Natural killer cell (primary cell): ENCODE measurements at places on chromosomes 3 and 15.

GRCh38 chr15:88428805-88429605 lies 38.2 kb downstream of the MRPL46 start:
- DNase-seq, result no peak

DNA sequence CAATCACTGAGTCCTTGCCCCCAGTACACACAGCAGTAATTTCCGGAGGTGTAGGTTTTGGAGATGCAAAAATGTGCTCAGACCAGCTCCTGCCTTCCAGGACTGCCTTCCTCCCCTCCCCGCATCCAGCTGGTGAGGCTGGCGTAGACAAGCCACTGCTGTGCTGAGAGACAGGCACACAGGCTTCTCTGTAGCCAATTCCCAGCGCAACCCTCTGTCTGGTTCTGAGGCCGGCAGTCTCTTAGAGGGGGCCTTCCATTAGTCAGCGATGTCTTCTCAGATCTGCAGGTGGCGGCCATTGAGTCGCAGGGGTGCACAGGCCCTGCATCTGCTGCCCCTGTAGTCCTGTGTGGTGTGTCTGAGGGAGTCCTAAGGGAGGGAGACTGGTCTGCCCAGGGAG lies 114.4 kb downstream of the DNAJB8 start:
- no peak for DNase-seq

DNA sequence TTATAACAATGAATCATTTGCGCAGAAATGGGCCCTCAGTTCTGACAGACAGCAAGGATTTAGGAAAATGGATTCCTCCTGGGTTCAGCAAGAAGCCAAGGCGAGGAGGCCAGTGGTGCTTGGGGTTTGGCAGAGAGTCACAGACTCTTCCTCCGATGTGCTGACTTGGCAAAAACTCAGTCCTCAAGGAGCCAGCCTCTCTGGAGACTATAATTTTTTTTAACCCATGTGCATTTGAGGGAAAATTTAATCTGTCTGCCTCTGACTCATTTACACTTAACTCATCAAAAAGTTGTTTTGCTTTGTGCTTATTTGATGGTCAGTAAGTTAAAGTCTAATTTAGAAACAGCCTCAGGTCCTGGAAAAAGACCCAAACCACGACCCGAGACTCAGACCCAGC lies 34.2 kb upstream of the SLC24A5 start:
- DNase-seq, result no peak

- no peak for DNase-seq
These were observed 60.9 kb upstream of the THSD4 start for GRCh38 chr15:71054286-71054952.

GRCh38 chr3:128466840-128467541 lies at the start of gene DNAJB8:
DNAJB8 (minus strand) TSS chr3:128466890; CDS start chr3:128463245, 3,645 bp downstream.
- peak; percentile 26 for DNase-seq

DNA sequence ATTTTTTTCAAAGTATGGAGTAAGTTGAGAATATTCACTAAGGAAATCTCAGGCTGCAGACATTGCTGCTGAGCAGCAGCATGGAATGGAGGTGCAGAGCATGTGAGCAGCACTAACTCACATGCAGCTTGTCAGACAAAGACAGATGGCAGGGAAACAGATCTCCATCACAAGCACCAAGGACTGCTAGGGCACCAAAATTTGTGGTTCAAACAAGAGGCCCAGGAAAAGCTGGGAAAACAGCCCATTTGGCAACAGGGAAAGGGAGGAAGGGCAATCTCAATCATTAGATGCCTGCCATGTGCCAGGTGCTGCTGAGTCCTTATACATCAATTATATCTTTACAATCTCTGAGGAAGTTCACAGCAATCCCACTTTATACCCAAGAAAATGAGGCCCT lies 47.2 kb upstream of the EIF1B start:
- no peak for DNase-seq

- DNase-seq, result no peak
These were observed 666.9 kb downstream of the MECOM start for GRCh38 chr3:168996622-168997021.

DNA sequence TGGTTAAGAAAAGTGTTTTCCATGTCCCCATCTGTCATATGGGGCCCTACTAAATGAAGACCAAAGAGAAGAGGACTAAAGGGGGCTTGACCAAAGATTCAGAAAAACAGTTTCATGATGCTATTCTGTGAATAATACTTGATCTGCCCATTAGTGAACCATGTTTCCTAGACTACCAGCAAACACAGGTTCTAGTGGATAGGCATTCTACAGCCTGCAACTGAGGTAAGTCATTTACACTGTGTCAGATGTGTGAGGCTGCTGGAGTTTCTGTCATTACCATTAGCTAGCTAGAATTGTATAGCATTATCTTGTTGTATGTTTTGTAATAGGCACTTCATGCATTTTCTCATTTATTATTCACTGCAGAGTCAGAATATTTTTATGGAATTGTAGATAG lies 6.6 kb downstream of the GPR171 start:
- DNase-seq, result no peak

DNA sequence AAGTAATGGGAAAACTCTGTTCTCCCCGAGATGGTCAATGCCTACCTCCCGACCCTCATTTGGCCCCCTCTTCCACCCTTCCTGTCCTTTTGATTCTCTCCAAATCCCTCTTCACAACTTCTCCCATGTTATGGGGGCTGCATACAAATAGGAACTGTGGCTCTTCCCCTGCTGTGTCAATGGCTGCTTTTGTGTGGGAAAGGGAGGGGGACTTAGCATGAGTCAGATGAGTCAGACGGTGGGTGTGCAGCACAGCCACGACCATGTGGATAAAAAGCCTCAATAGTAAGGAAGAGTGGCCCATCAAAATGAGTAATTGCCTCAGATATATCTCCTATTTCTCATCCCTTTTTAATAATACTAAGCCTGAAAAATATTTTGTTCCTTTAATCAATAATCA lies 31.9 kb downstream of the SPATA16 start:
- DNase-seq, result no peak

DNA sequence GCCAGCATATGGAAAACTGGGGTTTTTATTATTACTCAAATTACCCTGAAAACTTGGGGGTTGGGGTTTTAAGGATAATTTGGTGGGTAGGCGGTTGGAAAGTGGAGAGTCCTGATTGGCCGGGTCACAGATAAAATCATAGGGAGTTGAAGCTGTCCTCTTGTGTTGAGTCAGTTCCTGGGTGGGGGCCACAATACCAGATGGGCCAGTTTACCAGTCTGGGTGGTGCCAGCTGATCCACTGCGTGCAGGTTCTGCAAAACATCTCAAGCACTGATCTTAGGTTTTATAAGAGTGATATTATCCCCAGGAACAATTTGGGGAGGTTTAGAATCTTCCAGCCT lies 4.9 kb upstream of the ZNF662 start:
- no peak for DNase-seq

- no peak for DNase-seq
These were observed 2.2 kb upstream of the CD86 start for GRCh38 chr3:122052968-122053367.

- DNase-seq, result no peak
These were observed 142.6 kb downstream of the SATB1 start for GRCh38 chr3:18282507-18282906.

GRCh38 chr3:155585384-155585783 lies 159.5 kb downstream of the PLCH1 start:
- no peak for DNase-seq

GRCh38 chr3:10697918-10698317 lies 118.1 kb upstream of the SLC6A11 start:
- DNase-seq, result no peak

GRCh38 chr15:80906159-80906766 lies 83.4 kb downstream of the MESD start:
- DNase-seq, result no peak

DNA sequence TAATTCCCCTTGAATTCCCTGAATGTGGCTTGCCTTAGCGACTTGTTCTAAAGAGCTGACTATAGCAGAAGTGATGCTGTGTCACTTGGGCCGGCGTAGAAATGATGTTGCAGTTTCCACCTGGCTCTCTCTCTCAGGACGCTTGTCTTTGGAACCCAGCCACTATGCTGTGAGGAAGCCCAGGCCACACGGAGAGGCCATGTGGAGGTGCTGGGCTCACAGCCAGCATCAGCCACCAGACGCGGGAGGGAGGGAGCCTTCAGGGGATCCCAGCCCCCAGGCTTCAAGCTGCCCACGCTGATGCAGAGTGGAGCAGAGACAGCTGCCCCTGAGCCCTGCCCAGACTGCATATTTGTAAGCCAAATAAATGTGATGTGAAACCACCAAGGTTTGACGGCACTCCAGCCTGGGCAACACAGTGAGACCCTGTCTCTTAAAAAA lies 18.6 kb downstream of the RNU5B-1 start:
- no peak for DNase-seq

DNA sequence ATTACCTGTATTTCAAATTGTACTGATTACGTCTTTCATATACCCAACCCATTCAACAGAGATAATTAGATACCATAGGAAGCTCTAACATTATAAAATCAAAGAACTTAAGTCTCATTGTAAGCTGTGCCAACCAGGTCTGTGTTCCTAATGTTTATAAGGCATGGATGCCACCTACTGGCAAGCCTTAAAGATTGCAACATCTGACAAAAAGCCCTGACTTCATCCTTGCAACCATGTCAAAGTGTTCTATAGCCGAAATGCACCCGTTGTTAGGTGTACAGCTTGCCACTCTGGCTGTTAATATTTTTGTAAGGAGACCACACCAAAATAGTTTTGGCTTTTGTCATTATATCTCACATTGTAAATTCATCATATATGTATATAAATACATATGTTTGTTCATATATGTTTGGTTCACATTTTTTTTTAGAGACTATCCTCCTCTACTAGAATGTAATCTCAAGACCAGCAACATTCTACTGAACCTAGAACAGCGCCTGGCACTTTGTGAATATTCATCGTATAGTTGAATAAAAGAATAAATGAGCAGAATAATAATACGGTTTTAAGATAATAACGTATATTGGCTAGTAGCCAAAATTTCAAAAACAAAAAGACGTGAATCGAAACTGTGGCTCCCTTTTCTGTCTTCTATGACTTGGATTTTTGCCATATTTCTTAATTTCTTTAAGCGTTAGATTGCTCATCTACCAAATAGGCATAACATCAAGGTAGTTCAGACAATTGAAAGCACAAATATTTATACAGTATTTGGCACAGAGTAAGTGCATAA lies 258.1 kb downstream of the TBL1XR1 start:
- DNase-seq, result peak; percentile 67

DNA sequence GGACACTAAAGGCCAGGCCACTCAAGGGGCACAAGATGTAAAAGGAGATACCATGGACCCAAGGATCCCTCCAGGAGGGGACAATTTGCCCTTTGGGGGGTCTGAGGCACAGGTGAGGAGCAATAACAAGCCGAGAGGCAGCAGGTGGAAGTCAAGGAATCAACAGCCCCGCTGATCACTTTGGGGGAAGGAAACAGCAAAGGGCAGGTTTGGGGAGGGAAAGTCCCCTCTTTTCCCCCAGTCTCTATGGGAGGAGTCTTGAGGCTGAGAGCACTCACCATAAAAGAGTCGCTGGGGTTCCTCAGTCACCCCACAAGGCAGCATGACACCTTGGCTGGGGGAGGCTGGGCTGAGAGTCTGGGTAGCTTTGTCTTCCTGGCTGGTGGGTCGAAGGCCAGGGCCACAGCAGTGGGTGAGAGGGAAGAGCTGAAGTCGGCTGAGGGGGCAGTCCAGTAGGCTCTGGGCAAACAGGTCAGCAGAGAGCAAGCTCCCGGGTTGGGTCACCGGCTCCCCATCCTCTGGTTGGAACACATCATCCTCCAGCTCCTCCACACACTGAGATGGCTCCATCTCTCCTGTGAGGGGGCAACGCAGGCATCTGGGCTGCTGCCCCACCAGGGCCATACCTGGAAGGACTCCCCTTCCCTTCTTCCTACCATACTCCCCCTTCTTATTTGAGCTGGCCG lies 3.0 kb downstream of the BMF start:
- DNase-seq, result no peak

GRCh38 chr3:179072100-179072438 lies 460 bp upstream of the ZMAT3 start:
- DNase-seq, result no peak

GRCh38 chr3:194738254-194739093 lies 52.8 kb downstream of the FAM43A start:
- no peak for DNase-seq

GRCh38 chr3:62295571-62295970 lies 77.8 kb downstream of the FEZF2 start:
- DNase-seq, result no peak

GRCh38 chr3:129591932-129592331 lies 14.5 kb downstream of the PLXND1 start:
- no peak for DNase-seq

- DNase-seq, result no peak
These were observed 135.2 kb downstream of the TMCC1 start for GRCh38 chr3:129758306-129758705.

GRCh38 chr3:132964266-132964665 lies 73.9 kb upstream of the TMEM108 start:
- no peak for DNase-seq

GRCh38 chr15:82875411-82876003 lies 66.1 kb downstream of the WHAMM start:
- no peak for DNase-seq

DNA sequence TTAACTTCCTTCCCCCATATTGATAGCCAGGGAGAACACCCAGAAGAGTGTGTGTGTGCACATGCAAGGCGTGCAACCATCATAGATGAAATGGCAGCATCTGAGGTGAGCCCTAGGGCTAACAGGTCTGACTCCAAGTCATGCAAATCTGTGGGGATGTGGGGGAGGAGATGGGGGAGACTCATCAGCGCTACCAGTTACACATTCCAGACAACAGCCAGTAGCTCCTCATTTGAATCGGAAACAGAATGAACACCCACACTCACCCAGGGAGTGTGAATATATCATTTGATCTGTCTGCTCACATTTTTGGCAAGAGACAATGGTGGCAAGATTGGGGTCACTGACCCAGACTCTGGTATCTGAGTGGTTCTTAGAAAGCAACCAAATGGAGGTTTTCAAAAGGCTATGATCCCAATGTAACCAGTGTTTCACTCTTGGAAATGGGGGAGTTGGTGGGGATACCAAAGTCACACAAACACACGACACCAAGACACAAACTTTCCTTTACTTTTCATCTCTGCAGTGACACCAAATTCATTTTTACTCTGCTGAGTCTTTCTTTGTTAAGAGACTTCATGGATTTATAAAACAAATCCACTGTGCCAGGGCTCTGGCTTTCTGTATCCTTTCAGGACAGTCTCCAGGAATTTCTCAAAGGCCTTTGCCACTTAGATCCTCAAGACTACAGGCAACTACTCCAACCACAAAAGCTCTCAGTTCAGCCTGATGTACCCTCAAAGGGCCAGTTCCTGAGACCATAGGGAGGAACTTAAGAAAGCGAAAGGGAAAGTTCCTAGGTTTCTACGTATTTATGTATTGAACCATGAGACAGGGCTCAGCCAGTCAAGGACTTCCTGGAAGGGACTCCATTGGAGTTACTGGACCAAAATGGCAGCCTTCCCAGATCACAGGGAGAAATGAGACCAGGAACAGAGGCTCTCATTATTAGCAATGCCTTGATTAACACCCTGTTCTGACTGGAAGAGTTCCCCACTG lies 2.2 kb downstream of the CDCP1 start:
- DNase-seq, result no peak

- DNase-seq, result no peak
These were observed 352.5 kb downstream of the LPP start for GRCh38 chr3:188506446-188506845.

- DNase-seq, result no peak
These were observed 17.1 kb downstream of the CCDC13 start for GRCh38 chr3:42755681-42756578.

- DNase-seq, result no peak
These were observed 82.6 kb upstream of the TRIM42 start for GRCh38 chr3:140595295-140595694.

- no peak for DNase-seq
These were observed 88.9 kb upstream of the TBC1D5 start for GRCh38 chr3:17831366-17831765.
